T-helper 1 cell treated with Interleukin-12 subunit alpha and Interleukin-12 subunit beta and Interleukin-4 antibody, amounts not matched to agents 30 ng/mL and 1 ng/mL, for 36 hours (primary cell): ENCODE measurements at places on chromosomes 16 and 17. TPM values are rescaled to one million over a fixed set of nuclear protein-coding genes. Genes with fewer than 3 reads are reported as not detected.

Gene ACSM2A
- not detected in 2 replicates for total RNA-seq

Gene EME2
- total RNA-seq, result 39.9 and 44.4 TPM in 2 replicates

Gene HS3ST3A1
- total RNA-seq, result 11.3 and 11.8 TPM in 2 replicates

Gene PGAP3
- total RNA-seq, result 22.1 and 22.2 TPM in 2 replicates

Gene TEKT1
- not detected in 2 replicates for total RNA-seq

Gene TMEM204
- total RNA-seq, result 49.2 and 49.9 TPM in 2 replicates

Gene C16orf54
- total RNA-seq, result 61.6 and 65.2 TPM in 2 replicates

Gene PRAC2
- total RNA-seq, result not detected in 2 replicates

Gene CD7
- 398 and 405 TPM in 2 replicates for total RNA-seq

Gene CD300A
- total RNA-seq, result 49.6 and 50.3 TPM in 2 replicates

Gene KRTAP1-5
- total RNA-seq, result not detected in 2 replicates

Gene IRX3
- total RNA-seq, result 2.8 and 3.6 TPM in 2 replicates

Gene ICAM2
- 69.1 and 70.0 TPM in 2 replicates for total RNA-seq

Gene TBC1D3C
- 0.15 TPM in 1 of 2 replicates, not detected in the other for total RNA-seq

Gene TP53TG3F
- not detected in 2 replicates for total RNA-seq

Gene LLGL1
- 20.0 and 21.9 TPM in 2 replicates for total RNA-seq

Gene MEIOB
- not detected in 2 replicates for total RNA-seq

Gene TM4SF5
- 0.22 and 0.83 TPM in 2 replicates for total RNA-seq

Gene KPNB1
- total RNA-seq, result 495 and 501 TPM in 2 replicates

Gene TAT
- total RNA-seq, result not detected in 2 replicates

Gene ZNF205
- total RNA-seq, result 0.15 TPM in 1 of 2 replicates, not detected in the other

Gene PIK3R5
- total RNA-seq, result 63.5 and 74.1 TPM in 2 replicates

Gene DPEP1
- not detected in 2 replicates for total RNA-seq

Gene CRISPLD2
- total RNA-seq, result 0.12 and 0.17 TPM in 2 replicates

Gene HSPB9
- total RNA-seq, result not detected in 2 replicates

Gene SEPTIN12
- total RNA-seq, result not detected in 2 replicates

Gene CACNG5
- total RNA-seq, result not detected in 2 replicates

Gene CCL16
- not detected in 2 replicates for total RNA-seq

Gene CLEC19A
- total RNA-seq, result not detected in 2 replicates

Gene CEP112
- total RNA-seq, result 3.0 and 3.5 TPM in 2 replicates

Gene SYNGR3
- total RNA-seq, result 20.8 and 23.2 TPM in 2 replicates

Gene SLC6A2
- not detected in 2 replicates for total RNA-seq

Gene HOXB1
- total RNA-seq, result not detected in 2 replicates

Gene TBX6
- total RNA-seq, result 0.54 and 0.68 TPM in 2 replicates

Gene RNF157
- 104 and 107 TPM in 2 replicates for total RNA-seq

Gene PLK1
- total RNA-seq, result 73.4 and 78.1 TPM in 2 replicates

Gene CMTM2
- total RNA-seq, result 3.1 and 3.4 TPM in 2 replicates

Gene KCNJ2
- total RNA-seq, result not detected in 2 replicates

Gene AANAT
- total RNA-seq, result not detected in 2 replicates

Gene WFIKKN1
- total RNA-seq, result 0.69 and 0.76 TPM in 2 replicates

Gene ZP2
- total RNA-seq, result not detected in 2 replicates

Gene SPATA32
- 0.37 and 0.44 TPM in 2 replicates for total RNA-seq

Gene EVPLL
- not detected in 2 replicates for total RNA-seq

Gene FOXJ1
- total RNA-seq, result 0.22 and 0.32 TPM in 2 replicates

Gene SPIRE2
- total RNA-seq, result 0.61 and 1.2 TPM in 2 replicates

Gene EXOC3L1
- 0.42 and 0.61 TPM in 2 replicates for total RNA-seq

Gene TUFM
- total RNA-seq, result 137 and 142 TPM in 2 replicates

Gene DRC3
- total RNA-seq, result 0.37 TPM in 1 of 2 replicates, not detected in the other

Gene TMC5
- not detected in 2 replicates for total RNA-seq

Gene CMC2
- 78.5 and 84.6 TPM in 2 replicates for total RNA-seq

Gene SLC12A3
- not detected in 2 replicates for total RNA-seq

Gene NT5M
- total RNA-seq, result 3.2 and 3.5 TPM in 2 replicates

Gene CTRL
- total RNA-seq, result 9.5 and 10.9 TPM in 2 replicates

Gene RAC3
- 5.0 and 6.7 TPM in 2 replicates for total RNA-seq

Gene KLHL10
- total RNA-seq, result not detected in 2 replicates

Gene ATP2C2
- total RNA-seq, result not detected in 2 replicates

Gene DUSP14
- 12.7 and 13.0 TPM in 2 replicates for total RNA-seq

Gene ZNF830
- total RNA-seq, result 26.4 and 29.4 TPM in 2 replicates
